ENCODE measurements at places on chromosomes 11 and 22.

GRCh38 chr11:95371153-95371552 is 140.2 kb upstream of the SESN3 start:
- peak; percentile 19 for DNase-seq

DNA sequence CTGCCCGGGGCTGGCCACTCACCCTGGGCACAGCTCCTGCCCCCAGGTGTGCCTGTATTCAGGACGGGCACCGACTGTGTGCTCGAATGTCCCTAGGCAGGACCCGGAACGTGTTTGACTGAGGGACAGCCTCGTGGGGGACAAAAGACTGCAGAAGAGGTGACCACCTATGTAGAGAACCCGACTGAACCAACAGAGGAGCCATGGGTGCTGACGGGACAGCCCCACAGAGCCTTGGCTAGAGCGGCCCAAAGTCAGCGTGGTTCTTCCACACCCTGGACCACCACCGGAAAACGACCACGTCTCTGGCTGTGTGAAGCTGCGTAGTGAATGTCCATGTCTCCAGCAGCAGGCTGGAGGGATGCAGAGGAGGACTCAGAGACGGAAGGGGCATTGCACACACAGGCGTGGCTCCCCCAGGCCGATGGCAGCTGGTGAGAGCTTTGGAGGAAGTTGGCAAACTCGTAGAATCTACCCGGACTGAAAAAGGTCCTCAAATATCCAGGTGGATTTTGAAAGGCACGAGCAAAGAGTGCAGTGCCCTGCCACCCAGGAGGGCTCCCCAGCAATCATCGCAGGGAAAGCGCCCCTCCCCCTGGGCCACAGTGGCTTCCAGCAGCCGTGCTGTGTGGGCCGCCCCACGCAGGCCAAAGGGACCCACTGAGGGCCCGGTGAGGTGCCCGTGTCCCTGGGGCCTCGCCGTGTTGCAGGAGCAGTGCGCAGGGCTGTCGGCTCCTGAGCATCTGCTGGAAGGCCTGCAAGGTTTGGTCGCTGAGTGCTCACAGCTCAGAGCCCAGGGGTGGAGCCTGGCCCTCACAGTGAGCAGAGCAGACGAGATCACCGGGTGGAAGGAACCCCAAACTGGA is 17.5 kb upstream of the MUC5B start:
- DNase-seq: no peak

GRCh38 chr11:116173506-116173905 is 599.3 kb downstream of the BUD13 start:
- DNase-seq: no peak

GRCh38 chr11:117752071-117752470 is 44.9 kb downstream of the DSCAML1 start:
- no peak for DNase-seq

GRCh38 chr11:102770191-102770590 is 10.2 kb downstream of the MMP10 start:
- no peak for DNase-seq

DNA sequence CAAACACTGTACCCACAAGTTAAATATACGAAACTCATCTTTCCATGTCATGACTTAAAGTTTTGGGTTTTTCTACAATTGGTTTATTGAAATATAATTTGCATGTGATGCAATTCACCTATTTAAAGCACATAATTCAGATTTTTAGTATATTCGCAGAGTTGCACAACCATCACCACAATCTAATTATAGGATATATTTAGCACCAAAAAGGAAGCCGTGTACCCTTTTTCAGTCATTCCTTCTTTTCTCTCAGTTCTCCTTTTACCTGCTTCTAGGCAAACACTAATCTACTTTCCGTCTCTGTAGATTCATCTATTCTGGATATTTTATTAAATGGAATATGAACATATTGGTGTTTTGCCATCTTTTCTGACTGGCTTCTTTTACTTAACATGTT is 1458.1 kb upstream of the TENM4 start:
- DNase-seq: no peak
